ENCODE measurements at places on chromosomes 3 and 15.
A peak's percentile ranks its signal among the peaks of the same experiment; 100 is the strongest.

GRCh38 chr15:33059184-33059583 lies 135.3 kb downstream of the FMN1 start:
- DNase-seq = peak; percentile 34

DNA sequence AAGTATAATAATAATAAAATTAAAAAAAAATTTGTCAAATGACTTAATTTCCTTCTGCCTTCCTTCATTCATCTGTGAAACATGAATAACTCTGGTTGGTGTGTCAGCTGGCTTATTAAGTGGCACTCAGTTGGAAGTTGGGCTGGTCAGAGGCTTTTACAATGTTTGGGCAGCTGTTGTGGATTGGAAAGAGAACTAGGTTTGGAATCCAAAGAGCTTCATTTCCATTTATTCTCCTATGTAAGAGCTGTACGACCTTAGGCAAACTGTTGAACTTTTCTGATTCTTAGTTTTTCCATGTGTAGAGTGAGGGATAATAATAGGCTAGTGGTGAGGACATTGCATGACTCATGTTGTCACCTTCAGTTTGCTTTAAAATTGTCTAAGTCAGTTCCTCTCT lies 606.7 kb downstream of the PDCD6IP start:
- DNase-seq = no peak

DNA sequence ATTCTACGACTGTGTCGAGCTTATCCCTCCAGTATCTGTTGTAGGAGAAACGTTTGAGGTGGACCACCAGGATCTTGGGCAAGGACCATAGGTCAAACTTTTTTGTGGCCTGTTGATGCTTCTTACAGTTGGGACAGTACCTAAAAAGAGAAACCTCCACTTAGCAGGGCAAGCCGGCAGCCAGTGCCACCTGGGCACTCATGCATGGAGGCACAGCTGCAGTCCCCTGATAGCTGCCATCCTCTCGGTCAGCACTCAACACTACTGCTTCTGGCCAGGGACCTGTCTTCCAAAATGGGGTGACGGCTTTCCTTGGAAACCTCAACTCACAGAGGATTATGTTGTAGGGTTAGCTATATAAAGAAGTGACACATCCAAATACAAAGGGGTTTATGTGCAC lies 7.0 kb upstream of the C3orf62 start:
- DNase-seq = no peak

DNA sequence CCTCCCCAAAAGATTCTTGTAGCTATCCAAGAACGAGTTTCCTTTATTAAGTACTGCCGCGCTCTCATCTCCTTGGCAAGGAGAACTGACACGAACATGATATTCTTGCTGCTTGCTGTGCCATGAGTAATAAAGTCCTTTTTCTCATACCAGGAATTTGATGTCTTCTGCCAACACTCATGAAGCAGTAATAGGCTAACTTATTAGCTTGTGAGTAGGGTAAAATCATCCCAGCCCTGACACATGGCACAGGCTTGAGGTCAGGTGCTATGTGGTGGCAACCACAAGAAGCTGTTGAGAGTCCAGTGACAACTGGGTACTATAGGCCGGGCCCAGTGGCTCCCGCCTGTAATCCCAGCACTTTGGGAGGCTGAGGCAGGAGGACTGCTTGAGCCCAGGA lies 22.7 kb upstream of the UBXN7 start:
- DNase-seq = no peak

DNA sequence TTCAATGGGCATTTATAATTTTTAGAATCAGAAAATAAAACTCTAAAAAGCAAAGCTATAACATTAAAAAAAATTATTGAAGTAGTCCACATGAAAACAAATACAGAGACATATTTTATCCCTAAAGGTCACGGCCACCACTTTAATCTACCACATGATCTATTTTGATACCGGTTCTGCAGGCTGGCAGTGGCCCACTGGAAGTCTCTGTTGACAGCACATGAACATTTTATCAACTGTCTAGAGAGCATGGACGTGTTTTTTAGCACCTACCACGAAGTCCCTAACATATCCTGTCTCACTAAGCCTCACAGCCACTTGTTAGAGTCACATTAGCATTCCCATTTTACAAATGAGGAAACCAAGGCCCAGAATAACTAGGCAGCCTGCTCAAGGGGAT lies 1.8 kb upstream of the CPA3 start:
- no peak for DNase-seq

- DNase-seq = no peak
Measured at GRCh38 chr15:37019479-37020433, 80.6 kb downstream of the MEIS2 start.

DNA sequence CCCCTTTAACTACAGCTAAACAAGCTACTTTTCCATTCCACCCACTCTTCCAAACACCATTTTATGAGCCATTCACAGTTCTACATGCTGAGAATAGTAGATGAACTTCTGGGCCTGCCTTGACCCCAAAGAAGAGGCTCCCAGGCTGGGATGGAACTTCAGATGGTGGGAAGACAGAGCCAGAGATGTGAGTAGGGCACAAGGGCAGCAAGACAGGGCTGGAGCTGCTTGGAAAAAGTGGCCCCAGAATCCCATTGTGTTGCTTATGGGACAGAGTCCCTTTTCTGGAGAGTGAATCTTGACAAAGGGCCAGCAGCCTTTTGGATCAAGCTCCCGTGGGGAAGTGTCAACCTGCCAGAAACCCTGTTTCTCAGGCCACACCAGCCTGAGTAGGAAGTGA lies 516.5 kb upstream of the PPP2R3A start:
- no peak for DNase-seq

DNA sequence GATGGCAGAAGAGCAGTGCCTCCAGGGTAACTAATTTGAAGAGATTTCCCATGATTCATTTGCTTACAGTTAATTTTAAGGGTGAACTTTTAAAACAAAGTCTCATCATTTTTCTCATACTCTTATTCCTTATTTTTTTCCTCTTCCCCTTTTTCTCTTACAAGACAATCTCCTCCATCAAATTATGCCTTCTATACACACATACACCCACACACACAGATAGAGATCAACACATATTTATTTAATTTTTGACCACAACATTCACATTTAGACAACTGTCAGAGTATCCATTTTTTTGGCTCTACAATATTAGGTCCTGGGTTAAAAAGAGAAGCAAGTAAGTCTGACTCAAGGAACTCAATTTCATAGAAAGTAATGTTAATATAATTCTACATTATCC lies 37.6 kb downstream of the AAGAB start:
- DNase-seq = no peak

DNA sequence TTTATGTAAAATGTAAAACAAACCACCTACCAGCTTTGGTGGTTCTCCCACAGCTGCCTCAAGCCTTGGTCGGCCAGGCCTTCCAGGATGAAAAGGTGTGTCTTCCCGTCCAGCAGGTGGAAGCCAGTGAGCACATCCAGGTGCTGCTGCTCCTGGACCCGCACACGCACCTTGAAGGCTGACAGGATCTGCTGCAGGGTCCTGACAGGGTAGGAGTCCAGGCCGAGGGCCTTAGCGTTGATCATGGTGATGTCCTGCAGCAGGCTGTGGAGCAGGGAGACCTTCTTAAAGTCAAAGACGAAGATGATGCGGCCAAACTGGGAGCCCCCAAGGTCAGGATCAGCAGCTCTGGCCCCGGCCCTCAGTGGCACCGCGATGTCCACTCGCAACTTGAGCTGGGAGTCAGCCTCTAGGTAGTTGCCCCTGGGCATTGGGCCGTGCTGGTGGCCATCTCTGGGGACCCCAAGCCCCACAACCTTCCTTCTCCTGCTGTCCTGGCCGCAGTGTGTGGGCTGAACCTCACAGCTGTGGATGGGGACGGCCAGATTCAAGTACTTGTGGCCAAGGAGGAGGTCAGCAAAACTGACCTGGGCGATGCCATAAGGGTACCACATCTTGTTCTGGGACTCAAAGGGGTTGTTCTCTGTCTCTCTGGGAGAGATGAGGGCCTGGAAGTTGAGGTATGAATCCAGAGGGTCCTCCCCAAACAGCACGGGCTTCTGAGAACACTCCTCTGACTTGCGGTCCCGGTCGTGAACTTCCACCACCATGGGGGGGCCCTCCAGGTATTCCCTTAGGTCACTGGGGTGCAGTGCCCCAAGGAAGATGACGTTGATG lies 48.6 kb downstream of the CFAP92 start:
- no peak for DNase-seq

DNA sequence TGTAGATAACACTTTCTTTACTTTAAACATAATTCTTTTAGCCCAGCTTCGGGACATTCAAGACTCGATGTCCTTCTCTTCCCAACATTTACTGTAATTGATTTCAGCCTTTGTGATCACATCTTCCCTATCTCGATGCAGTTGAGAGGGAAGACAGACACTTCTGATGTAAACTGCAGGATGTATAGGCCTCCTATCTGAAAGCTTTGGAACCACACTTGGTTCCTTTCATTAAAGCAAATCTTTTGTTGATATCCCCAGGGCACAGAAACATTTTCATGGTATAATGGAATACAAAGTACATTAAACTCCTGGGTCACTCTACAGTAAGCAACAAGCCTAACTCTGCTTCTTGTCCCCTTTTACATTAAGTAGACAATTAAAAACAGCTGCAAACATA lies 6.4 kb downstream of the GRM7 start:
- no peak for DNase-seq

GRCh38 chr15:78959360-78959759 lies 14.5 kb upstream of the CTSH start:
- DNase-seq = no peak

DNA sequence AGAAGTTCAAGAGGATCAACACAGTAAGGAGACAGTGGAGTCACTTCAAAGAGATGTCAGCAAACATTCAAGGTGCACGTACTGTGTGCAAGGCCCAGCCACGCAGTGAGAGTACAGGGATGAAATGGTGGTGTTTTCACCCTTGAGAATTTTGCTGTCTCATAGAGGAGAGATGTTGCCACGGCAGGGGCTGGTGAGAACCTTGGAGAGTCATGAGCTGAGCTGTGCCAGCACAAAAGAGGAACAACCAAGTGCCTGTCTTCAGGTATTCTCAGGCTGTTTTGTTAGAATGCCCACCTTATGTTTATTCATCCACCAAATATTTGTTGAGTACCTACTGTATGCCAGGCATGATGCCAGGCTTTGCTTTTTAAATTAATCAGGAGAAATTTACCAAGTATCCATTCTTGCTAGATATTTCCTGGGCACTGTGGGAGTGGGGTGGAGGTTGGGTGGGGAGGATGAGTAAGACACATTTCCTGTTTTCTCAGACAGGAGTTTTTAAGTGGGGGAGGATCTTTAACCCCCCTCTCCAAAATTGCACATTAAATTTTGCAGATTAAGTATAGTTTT lies 72.6 kb downstream of the SLC6A11 start:
- DNase-seq = peak; percentile 9

DNA sequence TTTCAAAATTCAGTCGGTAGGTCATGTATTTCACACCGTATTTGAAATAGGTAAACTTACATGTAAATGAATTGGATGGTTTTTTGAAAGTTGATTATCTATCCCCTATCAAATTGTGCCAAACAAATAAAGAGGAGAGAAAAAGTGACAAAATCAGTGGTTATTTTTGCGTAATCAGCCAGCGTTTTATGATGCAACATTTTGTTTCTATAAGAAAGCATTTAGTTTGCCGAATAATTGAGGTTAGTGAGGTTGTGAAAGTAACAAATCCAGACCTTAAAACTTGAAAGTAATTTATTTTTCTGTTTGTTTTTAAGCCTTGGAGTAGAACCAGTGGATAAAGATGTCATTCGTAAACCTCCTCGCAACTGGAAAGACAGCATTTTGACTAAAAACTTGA lies 29.3 kb downstream of the ASTE1 start:
- peak; percentile 41 for DNase-seq

DNA sequence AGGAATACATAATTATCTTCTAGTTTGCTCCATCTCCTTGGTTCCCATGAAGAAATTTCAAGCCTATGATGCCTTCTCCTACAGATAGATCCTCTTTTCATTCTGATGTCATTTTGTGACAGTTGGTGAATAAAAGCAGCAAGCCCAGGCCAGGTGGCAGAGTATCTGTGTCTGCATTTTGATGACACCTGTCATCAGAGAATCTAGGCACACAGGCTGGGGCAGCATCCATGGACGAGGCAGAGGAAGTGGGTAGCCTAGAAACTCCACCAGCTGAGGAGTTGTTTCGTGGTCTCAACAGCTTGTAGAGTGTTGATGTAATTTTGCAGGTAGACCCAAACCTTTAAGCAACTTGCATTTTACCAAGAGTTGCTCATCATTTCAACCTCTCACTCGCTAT lies 269.8 kb downstream of the FEZF2 start:
- DNase-seq = no peak

DNA sequence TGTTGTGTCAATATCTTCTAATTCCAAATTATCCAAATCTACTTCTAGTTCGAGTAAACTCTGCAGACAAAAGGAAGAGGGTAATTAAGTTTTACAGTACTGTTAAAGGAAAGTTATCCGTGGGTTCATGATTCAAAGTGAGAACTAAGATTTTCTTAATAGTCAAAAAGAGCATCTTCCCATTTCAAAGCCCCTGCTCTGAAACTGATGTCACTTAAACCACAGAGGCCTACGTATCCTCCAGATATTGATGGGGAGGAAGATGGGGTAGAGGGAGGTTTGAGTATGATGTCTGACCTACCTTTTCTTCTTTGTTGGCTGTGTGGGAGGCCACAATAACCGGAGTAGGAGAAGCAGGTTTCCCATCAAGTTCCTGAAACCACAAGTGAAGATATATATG lies 14.1 kb downstream of the MRPS22 start:
- DNase-seq = no peak

- no peak for DNase-seq
Measured at GRCh38 chr3:148551767-148552260, 145.9 kb upstream of the AGTR1 start.

- DNase-seq = no peak
Measured at GRCh38 chr3:27279123-27279522, 90.1 kb downstream of the NEK10 start.

DNA sequence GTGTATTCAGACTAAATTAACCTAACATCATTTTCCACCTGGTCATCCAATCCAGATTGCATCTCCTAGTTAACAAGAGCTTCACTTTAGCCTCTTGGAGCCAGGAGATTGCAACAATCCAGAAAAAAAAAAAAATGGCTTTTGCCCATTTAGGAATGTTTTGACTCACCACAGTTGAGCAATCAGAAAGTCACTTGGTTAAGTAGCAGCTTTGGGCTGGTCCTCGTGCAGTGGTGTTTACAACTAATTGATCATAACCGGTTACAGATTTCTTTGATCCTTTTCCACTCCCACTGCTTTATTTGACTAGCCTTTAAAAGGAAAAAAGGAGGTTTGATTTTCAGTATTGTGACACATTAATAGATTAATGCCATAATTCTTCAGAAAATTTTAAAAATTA lies 688.8 kb upstream of the CCDC54 start:
- DNase-seq = no peak
